AG04450 (cell line): ENCODE measurements at places on chromosomes 6 and 20.

DNA sequence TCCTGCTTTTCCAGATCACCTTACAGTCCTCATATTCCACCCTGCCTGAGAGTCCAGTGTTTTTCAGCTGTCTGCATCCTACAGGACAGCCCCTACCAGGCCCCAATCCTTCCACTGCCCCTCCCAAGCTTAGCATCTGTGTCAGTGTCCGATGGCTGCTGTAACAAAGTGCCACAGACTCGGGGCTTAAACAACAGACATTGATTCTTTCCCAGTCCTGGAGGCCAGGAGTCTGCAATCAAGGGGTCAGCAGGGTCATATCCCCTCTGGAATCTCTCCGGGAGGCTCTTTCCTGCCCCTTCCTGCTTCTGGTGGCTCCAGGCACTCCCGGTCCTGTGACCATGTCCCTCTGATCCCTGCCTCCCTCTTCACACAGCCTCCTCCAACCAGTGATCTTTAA, 396.6 kb upstream of the MAP3K7 start:
- DNase-seq = no peak

DNA sequence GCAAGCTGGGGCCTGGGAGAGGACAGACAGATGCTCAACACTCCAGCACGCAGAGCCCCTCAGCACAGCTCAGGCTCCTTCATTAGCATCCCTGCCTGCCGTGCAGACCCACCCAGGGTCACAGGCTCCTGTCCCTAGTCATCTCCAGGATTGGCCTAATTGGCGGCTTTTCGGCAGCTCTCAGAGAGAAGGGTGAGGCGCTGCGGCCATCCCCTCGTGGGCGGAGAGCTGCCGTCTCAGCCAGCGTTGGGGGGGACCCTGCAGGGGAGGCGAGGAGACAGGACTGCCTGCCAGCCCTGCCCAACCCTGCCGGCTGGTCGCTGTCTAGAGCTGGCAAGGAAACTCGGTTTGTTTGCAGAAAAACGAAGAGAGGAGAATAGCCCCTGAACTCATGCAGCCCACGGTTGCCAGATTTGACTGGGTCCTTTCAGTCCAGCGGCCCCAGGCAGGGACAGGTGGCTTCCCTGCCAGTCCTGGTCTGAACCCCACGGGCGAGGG, 26.8 kb downstream of the BHLHE23 start:
- DNase-seq = no peak

- DNase-seq = no peak
Observed at GRCh38 chr20:38308047-38308438, 4.1 kb downstream of the BPI start.

GRCh38 chr6:144543006-144543871, 258.1 kb downstream of the UTRN start:
- DNase-seq = no peak

- no peak for DNase-seq
Observed at GRCh38 chr6:106154326-106154725, 68.2 kb downstream of the PRDM1 start.

DNA sequence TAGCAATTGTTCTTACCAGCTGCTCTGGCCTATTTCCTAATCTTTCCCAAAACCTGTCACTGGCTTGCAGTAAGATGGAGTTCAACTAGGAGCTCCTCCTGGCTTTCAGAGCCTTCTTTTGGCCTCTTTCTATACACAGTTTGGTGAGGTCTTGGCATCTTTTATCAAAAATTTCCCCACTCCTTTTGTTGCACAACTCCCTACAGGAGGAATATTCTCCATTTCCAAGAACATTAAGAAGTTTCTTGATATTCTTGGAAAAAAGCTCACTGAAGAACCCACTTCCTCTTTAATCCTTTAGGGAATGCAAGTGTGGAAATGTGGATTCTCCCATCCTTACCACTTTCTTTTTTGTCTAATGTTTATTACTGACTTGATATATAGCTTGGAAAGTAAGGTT, 171.3 kb upstream of the KCNK16 start:
- DNase-seq = no peak

- DNase-seq = no peak
Observed at GRCh38 chr6:148986608-148987007, 239.8 kb downstream of the UST start.

DNA sequence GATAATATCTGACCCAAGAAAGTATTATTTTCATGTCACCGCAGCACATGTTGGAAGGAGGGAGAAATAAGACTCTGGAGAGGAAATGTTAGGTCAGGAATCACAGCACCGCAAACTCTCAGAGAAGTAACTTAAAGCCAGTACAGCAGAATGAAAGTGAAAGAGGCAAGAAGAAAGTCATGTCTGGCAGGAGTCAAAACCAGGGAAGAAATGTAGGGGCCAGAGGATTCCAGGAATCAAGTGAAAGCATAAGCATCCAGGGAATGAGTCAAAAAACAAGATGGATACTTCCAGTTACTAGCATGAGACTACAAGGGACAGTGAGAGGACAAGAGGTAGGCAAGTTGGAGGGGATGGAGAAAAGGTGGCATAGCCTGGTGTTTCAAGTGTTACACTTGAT, 80.4 kb downstream of the AK9 start:
- DNase-seq = no peak

DNA sequence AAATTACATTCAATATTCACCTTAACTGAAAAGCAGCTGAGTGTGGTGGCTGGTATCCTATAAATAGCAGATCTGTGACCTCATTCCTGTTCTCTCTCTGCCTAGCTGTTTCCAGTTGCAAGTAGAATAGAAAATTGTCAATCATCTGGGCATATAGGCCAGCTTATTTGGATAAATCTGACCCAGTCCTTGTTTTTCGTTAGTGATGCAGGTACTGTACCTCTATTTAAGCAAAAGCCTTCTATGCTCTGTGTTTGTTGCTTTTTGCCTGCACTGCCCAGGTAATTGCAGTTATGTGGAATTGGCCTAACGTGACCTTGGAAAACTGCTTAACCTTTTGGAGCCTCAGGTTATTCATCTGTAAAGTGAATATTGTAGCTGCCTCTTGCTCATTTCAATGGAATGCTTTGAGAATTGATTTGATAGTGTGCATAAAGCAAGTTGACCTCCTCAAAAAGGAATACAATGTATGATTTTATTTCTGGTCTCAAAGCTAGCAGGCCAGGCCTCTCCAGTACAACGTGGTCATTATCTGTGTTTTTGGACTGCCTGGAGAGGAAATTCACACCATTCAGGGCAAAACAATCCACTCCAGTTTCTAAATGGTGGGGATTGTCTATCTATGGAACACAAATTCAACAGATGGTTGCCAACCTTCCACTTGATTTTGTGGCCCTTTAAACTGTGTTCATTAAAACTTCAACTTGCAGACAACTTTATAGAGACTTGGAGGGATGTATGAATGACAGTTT, 508.7 kb upstream of the CITED2 start:
- no peak for DNase-seq

DNA sequence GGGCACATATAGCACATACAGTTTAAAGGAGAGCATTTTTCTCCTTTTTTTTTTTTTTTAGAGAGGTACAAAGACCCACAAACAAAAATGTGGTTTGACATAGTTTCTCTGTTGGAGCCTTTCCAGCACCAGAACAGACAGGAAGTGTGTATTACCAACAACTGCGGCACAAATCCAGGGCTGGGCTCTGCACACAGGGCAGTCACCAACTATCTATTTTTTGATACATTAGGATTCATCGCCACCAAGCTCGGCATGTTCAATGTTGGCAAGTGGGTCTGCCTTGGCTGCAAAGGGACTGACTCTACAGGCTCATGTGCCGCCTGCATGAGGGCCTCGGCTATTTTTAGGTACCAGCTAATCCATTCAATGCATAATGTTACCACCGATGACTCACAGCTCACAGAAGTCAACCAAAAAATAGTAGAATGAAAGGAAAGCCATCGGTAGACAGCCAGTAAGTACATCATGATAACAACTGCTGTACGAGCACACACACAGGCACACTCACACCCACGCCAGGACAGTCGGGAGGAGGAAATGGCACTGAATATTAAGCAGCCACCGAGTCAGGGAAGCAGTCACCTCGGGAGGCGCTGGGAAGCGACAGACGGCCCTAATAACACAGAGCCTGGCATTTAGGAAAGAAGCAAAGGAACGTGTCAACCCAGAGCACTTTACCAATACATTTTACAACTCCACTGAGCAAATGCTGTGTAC, 81.6 kb downstream of the GMPR start:
- DNase-seq = peak; percentile 83

DNA sequence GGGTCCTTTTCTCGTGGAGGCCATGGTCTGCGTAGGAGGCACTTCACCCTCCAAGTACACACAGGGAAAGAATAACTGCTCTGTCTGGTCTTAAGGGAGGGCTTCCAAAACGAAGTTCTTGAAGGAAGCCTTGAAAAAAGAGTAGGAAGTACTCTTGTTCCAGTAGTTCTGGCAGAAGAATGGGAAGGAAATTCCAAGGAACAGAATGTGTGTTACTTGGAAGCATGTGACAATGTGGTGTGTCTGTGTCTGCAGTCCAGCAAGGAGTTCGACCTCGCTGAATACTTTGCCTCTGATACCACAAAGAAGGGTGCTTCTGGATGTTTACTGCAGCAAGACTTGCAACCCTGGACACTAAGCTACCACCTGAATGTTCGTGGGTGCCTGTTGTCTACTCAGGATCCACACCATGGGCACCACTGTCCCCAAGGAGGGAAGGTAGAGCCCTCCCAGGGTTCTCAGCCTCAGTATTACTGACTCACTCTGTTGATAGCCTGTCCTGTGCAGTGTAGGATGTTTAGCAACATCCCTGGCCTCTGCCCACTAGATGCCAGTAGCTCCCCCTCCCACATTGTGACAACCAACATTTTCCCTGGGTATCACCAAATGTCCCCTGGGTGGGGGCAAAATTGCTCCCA, 471.6 kb upstream of the CDH4 start:
- no peak for DNase-seq

DNA sequence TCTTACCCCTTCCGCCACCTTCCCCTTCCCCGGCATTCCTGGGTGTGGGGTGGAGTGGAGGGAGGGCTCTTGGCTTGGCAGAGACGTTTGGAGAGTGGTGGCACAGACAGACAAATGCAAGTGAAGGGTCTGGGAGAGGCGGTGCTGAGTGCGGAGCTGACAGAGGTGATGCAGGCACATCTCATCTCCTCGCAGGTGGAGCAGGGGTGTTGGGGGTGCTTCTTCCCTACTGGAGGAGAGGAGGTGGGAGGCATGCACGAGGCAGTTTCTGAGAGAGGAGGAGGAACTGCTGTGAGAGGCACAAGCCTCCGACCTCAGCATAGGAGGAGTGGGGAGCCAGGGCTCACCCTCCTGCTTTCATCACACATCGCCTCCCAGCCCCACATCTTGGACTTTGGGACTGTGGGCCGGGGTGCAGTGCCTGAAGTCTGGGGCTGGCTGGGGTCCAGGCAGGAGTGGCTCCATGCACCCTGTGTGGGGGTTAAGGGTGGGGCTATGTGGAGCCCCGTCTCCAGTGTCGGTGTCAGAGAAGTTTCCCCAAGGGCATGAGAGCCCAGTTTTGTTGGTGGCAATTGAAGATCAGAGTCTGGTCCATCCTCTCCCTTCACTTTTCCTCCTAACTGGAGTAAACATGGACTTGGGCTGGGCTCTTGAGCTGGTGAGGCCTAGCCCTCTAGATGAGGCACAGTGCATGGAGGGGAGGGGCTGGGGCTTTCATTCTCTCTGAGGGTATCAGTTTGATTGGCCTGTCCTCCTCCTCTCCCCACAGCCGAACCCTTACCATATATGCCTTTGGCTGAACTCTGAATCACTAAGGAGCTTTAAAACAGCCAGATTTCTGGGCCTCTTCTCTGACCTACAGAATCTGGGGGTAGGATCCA, 20.2 kb upstream of the SLC22A7 start:
- DNase-seq = no peak

GRCh38 chr6:21791581-21791980, 198.0 kb downstream of the SOX4 start:
- DNase-seq = no peak

DNA sequence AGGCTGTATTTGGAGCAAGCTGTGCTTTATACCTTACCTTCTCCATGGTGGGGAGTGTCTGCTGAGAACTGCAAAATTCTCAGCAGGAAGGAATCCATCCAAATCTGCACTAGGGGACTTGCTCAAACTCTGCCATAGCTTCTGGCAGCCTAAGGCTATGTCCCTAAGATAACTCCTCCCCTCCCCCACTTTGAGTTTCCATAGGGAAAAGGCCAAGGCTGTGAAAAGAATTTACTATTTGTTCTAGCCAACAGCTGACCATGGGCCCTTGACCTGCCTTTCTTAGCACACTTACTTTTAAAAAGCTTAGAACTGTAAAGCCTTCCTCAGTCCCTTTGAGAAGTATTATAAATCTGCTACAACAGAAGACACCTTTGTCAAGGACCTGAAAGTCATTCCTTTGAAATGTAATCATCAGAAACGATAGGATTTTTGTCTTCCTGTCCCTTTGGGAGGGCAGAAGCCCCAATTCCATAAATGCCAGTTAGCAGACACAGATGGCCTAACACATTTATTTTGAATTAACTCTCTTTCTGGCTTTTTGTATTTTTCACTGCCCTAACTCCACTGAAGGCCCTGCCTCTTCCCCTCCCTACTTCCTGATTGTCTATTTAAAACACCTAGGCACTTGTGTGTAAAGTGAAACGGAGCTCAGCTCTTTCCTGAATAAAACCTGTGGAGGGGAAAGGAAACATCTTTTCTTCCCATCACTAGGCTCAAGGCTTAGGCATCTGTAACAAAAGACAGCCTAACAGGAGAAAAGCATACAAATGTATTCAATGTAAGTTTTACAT, 157.1 kb downstream of the AKAP7 start:
- DNase-seq = no peak

- no peak for DNase-seq
Observed at GRCh38 chr20:54227751-54228150, 19.9 kb downstream of the PFDN4 start.

DNA sequence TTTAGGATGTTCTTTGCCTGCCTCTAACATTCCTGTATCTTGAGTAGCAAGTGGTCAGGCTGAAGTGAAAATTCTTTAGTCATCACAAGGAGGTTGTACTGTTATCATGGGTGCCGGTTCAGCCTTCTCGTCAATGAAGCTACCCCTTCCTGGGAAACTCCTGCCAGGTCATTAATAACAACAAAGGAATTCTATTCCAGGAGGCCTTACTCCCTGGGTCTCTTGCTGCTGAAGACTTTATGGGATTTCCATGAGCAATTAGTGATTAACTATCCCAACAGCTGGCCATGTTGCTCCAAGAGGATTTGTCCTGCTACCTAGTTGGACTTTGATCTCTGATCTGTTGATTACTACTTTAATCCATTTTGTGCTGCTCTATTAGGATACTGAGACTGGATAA, 62.7 kb upstream of the ELOVL5 start:
- no peak for DNase-seq

GRCh38 chr6:161035182-161035980, 43.8 kb downstream of the MAP3K4 start:
- no peak for DNase-seq

DNA sequence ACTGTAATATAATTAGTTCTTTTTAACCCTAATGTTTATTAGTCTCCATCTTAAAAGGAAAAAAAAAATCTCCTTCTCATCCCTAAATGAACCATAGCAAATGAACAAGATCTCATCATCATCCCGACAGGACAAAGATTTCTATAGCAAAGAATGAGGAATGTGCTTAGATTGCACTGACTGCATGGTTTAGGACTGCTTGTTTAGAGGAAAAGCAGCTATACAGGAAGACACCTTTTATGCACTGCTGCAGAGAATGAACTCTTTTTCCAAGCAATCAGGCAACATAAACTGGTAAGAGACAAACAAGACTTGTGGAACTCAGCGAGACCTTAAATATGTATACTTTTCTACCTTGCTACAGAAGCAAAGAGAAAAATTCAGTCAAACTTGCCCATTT, 26.8 kb downstream of the CSNK2A1 start:
- DNase-seq = no peak
